ENCODE measurements at places on chromosomes 1 and 21.

DNA sequence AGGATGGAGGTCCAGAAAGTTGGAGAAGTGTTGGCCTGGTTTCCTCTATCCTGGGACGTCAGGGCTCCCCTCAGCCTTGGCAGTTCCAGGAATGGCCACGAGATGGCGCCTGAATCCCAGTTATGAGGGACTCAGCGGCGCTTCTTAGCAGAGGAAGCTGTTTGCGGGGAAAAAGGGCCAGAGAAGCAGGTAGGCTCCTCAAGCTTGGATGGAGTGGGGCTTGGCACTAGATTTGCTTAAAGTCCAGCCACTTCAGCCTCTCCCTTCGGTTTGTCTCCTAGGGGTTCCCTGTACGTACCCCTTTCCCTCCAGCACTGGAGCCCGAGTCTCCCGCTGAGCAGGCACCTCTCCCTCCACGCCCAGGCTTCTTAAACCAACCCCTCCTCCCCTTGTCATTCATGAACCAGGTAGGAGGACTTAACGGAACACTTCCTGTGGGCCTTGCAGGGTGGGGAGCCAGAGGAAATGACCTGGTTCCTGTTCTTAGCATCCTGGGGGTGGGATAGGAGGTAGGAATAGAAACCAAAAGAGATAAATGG lies 32.0 kb upstream of the TENT5B start:
- DNase-seq = peak; percentile 66

DNA sequence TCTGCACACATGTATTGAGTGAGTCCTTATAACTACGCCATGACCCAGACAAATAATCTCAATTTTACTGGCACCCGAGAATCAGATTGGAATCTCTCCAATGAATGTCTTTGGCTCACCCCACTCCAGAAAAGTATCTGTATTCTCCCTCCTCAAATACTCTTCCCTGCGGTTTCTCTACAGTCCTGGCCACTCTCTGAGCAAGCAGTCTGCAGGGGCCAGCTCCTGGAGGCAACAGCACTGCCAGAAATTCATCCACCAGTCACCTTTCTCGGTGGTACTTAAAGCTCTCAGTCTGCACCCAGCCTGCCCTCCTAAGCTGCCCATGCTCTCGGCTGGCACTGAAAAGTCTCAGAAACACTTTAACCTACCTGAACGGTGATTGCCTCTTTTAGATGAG lies 16.1 kb upstream of the LYST start:
- no peak for DNase-seq

DNA sequence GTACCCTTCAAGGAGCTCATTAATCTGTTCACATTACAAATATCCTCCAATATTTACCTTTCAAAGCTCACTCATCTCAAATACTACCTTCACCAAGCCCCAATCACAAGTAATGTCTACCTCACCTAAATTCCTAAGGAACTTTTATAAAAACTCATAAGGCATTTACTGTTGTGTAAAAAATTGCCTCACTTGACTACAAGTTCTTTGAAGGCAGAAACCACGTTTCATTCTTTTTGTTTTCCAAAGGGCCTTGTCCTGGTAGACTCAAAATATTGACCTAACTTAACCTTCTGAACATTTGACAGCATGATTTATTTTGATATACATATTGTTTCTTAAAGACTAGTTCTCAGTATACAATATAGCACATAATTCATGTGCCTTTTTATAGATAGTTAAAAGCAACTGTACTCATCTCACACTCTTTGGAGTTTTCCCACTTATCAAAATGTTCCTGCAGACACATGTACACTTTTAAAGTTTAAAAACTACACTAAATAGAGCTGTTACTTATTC lies 2.5 kb downstream of the USP33 start:
- DNase-seq = no peak

DNA sequence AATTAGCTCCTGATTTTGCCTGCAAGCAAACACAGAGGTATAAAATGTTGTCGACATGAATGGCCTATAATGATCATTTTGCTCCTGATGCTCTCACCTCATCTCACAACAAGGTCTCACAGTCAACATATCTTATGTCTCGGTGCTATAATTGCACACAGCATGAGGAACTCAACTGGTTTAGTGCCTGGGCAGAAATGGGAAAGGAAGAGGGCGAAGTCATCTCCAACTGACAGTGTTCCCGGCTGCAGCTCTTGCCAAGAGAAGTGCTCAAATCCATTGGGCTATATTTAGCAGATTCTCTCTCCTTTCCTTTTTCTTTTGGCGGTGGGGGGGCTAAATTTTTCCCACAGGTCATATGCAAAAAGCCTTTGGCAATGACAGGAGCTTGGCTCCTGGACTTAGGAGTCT lies 53.0 kb downstream of the SLC45A1 start:
- no peak for DNase-seq

GRCh38 chr1:91160363-91161075 lies 138.7 kb upstream of the ZNF644 start:
- DNase-seq = no peak

DNA sequence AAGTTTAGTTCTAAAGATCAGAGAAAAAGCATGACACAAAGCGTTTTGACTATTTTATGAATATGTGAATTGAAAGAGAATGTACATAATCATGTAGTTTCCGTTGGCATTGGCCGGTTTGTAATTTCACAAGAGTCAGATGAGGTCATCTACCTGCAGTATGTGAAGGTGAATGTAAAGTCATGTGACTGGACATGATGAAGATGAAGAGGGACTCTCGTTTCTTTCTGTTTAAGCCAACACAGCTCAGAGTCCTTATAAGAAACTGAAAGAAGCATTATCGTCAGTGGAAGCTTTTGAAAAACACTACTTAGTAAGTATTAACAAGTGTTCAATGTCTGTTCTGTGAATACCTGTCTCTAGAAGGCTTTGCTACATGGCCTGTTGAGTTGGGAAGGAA lies 30.9 kb upstream of the PWP2 start:
- no peak for DNase-seq

Measured in NCI-H146 (cell line).